ENCODE measurements at places on chromosomes 4 and X.

DNA sequence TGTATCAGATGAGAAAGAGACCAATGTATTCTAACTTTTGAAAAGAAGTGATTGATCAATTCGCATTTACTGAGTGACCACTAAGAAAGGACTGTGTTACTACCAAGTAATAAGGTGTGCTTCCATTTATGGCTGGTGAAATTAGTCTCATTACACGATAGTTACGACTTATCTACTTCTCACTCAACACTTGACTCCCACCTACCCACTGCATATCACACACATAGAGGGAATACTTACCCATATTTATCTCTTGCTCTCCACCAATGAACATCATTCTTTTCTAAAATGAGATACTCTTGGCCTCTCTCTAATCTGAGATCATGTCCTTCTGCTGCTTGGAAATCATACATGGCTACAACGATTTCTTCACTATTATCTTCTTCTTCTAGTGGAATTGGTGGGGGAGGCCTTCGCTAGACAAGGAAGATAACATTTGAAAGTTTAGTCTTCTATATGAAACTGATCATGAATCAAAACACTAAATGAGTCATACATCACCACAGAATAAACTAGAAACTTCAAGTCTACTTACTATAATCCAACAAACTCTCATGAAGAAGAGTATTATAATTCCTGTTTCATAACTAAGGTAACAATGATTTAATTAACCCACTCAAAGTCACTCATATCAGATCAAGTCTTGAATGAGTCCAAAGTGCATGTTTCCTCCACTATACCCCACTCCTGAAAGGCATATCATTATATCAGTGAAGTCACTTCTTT lies 33.7 kb upstream of the TXK start:
- DNase-seq, result no peak

- peak; percentile 1 for DNase-seq
Measured at GRCh38 chr4:20422398-20422797, 170.7 kb downstream of the SLIT2 start.

DNA sequence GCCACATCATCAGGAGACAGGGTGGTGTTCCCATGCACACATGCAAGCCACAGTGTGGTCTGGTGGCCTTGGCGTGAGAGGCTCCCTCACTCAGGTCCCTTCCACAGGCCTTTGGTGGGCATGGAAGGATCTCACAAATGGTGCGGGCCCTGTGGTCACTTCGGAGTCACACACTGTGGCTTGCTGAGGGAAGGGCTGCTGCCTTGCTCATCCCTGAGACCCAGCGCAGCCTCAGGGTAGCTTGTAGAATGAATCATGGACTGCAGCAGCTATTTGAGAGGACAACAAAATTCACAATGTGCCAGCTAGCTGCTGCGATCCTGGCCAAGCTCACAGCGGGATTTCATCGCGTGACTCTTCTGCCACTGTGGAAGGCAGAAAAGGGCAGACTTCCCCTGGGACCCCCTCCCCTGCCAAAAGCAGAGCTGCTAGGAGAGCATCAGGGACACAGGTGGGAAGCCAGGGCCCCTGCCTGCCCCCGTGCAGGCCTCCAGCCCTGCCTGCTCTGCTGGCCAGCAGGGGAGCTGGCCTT lies 106.4 kb downstream of the ABLIM2 start:
- DNase-seq, result no peak

- DNase-seq, result peak; percentile 25
Measured at GRCh38 chrX:19747652-19748610, 139.5 kb downstream of the SH3KBP1 start.

DNA sequence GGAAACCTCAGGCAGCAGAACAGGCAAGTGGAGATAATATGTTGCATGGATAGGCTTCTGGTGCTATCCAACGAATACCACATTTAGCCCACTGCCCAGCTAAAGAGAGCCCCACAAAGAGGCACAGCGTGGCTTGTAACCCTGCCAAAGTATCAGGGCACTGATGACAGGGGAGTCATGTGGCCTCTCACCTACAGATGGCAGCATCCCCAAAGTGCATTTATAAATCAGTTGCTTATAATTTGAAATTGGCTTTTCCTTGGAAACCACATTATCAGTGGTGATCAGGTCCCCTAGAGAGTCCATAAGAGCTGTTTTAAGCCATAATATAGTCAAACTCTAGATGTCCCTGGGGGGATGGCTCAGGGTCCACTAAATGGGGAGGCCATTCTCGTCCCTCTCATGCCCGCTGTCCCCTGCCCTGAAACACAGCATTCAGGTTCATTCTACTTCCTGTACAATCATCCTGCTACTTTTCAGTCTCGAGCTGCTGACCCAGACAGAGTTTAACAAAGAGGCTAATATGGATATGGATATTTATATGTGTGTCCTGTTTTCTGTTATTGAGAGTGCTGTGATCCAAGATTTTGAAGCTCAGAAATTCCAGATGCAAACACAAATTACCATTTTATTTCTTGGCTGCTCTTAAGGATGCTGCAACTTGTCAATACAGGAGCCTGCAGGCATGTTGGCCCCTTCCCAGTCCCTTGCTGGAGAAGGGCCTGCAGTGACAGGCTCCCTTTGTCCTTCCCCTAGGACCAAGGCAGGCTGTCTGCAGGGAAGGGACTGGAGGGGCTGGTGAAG lies 28.5 kb downstream of the SRPX start:
- no peak for DNase-seq

DNA sequence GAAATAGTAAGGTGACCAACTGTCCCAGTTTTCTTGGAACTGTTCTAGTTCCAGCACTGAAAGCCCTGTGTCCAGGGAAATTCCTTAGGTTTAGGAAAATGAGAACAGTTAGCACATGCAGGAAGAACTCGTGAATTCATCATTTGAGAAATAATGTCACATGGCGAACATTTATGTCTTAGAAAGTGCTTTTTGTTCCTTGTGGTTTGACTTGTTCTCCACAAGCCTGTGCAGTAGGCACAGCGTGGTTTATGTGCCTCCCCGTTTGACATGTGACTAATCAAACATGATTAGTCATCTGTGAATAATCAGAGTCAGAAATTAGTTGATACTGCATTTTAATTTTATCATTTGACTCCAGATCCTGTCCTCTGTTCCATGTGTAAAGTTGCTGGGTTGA lies 556.0 kb upstream of the CPEB2 start:
- no peak for DNase-seq

DNA sequence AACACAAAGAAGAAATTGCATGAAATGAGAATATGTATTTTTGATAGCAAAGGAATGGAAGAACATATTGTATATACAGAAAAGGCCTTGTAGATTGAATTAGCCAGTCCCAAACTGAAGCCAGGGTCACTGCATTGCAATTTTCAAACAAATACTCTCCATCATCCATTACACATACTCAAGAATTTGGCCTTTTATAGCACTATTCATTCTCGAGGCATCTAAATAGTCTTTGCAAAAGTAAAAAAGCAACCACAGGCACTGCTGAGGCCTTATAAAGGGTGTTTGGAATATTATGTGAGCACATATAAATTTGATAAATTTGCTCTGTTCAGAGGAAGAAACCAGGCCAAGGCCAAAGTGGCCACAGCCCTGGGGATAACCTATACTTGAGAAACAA lies 123.0 kb downstream of the ZNF827 start:
- DNase-seq, result no peak

DNA sequence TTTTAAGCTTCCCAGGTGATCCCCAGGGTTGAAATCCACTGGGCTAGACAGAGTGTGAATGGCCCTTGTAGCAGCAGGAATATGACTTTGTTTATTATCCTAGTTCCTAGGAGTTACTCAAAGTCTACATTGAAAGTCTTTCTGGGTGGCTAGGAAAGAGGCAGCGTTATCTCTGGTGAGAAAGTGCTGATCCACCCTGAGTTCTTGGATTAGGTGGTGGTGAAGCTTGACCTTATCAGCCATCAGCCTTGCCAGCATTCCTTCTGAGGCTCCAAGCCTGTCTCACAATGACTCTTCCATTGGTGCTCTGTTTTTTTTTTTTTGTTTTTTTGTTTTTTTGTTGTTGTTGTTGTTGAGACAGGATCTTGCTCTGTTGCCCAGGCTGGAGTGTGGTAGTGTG lies 83.1 kb upstream of the CLCN4 start:
- DNase-seq, result no peak

DNA sequence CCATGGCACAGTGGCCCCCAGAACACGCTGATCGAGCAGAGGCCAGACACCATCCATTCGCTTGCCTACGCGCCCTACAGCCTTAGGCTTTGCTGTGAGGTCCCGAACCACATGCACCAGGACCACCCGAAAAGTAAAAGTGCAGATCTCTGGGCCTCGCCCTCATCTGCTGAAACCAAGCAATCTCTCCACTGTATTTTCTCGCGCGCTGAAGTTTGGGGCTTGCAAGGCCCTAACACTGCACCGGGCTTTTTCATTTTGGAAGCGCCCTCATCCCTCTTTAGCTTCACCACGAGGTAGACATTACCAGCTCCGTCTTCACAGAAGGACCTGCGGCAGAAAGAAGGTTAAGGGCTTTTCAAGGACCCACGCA lies 21.2 kb downstream of the NKX3-2 start:
- DNase-seq, result no peak

GRCh38 chr4:71607780-71608677 lies 175.8 kb downstream of the GC start:
- DNase-seq, result no peak

DNA sequence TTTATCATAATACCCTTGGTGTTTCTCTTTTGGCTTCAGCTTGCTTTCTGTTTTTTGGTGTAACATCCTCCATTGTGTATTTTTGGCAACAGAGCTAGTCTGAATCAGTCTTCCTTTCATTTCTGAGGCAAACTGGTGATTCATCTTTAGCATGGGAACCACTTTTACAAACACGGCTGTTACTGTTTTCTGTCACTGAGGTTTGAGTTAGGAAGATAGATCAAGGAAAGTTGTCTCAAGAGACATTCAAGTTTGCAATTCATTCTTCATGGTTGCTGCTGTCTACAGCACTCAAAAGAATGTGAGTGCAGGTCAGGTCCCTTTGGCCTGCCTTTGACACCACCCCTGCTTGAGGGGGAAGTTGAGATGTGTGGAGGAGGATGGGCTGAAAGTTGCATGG lies 36.3 kb downstream of the IL21 start:
- DNase-seq, result no peak

- no peak for DNase-seq
Measured at GRCh38 chr4:84623661-84624060, 40.7 kb downstream of the CDS1 start.

- DNase-seq, result no peak
Measured at GRCh38 chr4:127155555-127155954, 477.2 kb upstream of the INTU start.

GRCh38 chr4:107792711-107793110 lies 32.0 kb upstream of the SGMS2 start:
- DNase-seq, result no peak

DNA sequence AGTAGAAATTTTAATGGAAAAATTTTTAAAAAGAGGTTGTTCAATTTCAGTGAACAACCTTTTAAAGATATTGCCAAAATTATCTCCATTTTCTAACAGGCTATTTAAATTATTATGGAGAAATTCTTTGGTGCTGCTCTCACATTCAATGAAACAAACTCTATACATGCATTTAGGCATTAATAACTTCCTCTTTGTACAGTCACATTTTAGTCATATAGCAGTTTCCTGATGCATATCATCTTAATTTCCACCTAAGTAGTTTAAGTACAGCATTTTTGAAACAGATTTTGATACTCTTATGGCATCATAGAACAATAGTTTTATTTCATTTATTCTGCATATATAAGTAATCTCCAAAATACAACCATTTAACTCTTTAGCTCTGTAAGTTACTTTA lies 500.1 kb downstream of the STPG2 start:
- no peak for DNase-seq

- no peak for DNase-seq
Measured at GRCh38 chrX:77450996-77451395, 3.8 kb downstream of the FGF16 start.

- no peak for DNase-seq
Measured at GRCh38 chrX:40908857-40909475, 173.6 kb upstream of the MED14 start.

GRCh38 chr4:79170077-79170476 lies 155.8 kb downstream of the NAA11 start:
- no peak for DNase-seq

DNA sequence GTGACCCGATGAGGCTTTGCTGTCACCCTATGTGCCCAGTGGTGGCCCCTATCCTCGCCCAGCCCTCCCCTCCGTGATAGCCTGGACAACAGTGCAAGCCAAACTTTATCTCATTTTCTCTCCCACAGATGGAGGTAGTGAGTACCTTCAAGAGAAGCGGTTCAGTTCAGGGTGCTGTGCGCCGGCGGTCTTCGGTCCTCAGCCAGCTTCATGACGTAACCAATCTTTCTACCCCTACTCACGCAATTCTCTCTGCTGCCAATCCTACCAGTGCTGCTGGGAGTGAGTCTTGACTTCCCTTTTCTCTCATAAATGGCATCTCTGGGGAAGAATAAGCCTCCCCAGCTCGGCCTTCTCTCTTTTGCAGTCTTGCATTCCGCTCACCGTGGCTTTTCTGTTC lies 29.5 kb downstream of the CCNQ start:
- no peak for DNase-seq

GRCh38 chr4:11881364-11881763 lies 452.7 kb upstream of the HS3ST1 start:
- no peak for DNase-seq

GRCh38 chr4:56757261-56757746 lies 64.2 kb downstream of the SPINK2 start:
- peak; percentile 5 for DNase-seq

GRCh38 chr4:182513587-182514291 lies 270.5 kb downstream of the TENM3 start:
- no peak for DNase-seq

- DNase-seq, result no peak
Measured at GRCh38 chr4:116942315-116942714, 143.1 kb downstream of the TRAM1L1 start.

DNA sequence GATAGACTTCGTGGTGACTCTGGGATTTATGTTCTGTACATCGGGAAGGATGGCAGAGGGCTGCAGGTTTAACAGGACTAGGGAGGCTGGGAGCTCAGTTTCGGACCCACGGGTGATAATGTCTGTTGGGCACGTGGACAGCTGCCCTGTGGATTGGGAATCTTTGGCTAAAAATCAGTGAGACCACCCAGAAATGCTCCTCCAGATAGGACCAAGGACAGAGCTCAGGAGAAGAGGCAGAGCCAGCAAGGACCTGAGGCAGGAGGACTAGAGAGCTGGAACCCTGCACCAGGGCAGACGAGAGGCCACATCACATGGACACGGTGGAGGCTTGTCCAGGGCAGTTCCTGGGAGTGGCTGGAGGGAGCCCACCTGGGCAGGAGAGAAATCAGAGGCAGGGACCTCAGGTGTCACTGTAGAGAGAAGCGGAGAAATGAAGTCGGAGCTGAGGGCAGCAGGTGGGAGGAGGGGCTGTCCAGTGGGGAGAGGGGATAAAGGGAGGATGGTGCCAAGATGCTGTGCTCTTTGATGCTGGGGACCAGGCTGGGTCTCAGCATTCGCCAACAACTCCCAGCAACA lies 79.2 kb downstream of the CPZ start:
- DNase-seq, result no peak

DNA sequence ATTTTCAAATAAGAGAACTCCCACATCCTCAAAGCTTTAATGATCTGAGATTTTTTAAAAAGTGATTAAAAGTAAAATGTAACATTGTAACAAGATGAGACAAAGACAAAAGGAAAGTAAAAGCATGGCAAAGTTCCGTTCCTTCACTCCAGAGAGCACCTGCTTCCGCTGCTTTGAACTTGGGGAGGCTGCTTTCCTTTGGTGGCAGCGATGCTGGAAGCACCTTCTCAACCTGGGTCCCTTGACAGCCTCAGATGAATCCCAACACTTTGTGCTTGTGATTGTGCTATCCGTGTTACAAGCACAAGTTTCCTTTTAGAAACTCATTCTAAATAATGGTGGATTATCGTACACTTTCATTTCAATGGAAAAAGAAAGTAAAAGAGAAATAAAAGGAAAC lies 59.7 kb downstream of the HADH start:
- no peak for DNase-seq

GRCh38 chrX:133905305-133905704 lies 80.1 kb downstream of the GPC3 start:
- DNase-seq, result no peak
